Brain pericyte (primary cell): ENCODE measurements at places on chromosomes 3 and 15.

- no peak for DNase-seq
Observed at GRCh38 chr3:187673012-187673411, 2.8 kb upstream of the SST start.

DNA sequence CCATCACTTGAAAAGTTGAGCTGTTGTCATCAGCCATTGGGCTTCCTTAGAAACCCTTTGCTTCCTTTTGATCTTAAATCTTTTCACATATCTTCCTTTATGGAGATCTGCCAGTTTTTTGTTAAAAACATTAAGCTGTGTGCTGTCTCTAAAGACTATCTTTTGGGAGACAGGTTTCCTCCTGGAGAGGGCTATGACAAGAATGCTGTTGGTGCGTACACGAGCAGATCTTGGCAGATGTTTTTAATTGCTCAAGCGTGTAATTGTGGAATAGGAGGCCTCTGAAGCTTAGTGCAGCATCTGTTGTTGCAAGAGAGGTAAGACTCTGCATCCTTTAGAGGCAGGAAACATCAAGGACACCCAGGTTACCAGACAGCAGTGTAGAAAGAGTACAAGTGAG lies 56.8 kb downstream of the PHLDB2 start:
- DNase-seq, result no peak

DNA sequence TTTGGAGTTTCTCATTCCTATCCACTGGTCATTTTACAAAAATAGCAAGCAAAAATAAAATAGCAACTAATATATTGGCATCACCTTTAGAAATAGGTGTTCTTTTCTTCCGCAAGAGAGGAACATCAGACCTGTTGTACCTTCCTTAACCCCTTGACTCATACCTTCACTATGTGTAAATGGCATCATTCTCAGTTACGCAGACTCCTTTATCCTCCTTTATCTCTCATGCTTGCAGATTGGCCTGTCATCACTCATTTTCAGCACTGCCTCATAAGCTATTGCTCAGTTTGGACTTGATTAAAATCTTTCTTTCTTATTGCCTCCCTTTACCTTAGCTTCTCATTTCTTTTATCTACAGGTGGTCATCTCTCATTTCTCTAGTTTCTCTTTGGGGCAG lies 21.4 kb downstream of the ARHGEF26 start:
- no peak for DNase-seq

GRCh38 chr15:43966646-43967045 lies 139.8 kb downstream of the WDR76 start:
- no peak for DNase-seq

DNA sequence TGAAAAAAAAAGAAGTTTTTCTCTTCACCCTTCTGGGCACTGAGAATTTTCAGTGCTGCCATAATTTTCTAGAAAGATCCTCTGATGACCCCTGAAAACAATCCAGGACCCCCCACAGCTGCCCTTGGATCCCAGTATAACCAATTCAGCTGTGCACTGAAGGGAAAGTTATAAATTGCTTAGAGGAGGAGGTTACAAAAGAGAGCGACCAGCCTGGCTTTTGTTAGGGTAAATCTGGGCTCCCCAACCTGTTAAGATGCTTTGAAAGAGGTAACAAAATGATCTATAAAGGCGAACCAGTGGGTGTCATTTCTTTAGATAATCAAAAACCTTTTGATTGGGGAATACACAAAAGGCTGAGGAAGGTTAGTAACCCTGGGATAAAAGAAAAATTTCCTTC lies 407.9 kb upstream of the ATP11B start:
- DNase-seq, result no peak

DNA sequence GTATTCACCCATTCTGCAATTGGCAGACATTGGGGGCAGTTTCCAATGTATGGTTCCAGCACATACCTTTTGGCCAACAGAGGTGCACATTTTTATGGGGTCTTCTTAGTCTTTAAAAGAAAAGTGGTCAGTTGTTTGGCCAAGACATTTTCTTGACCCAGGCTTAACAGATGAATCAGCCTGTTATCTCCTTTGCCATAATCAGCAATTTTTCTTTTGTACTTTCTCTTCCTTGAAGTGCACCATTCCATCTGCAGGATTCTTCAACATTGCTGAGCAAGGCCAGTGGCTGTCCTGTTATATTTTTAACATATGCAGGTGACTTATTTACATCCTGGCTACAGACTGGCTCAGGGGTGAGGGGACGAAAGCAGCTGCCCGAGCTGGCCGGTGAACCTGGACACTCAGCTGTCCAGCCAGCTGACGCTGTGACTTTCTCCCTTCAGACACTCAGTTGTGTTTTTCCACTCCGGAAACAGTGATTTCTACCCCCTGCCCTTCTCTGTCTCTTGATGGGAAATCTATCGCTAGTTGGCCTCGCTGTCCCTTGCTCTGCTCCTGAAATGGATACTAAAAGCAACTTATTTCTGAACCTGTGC lies 96.5 kb upstream of the TNFAIP8L3 start:
- DNase-seq, result no peak

DNA sequence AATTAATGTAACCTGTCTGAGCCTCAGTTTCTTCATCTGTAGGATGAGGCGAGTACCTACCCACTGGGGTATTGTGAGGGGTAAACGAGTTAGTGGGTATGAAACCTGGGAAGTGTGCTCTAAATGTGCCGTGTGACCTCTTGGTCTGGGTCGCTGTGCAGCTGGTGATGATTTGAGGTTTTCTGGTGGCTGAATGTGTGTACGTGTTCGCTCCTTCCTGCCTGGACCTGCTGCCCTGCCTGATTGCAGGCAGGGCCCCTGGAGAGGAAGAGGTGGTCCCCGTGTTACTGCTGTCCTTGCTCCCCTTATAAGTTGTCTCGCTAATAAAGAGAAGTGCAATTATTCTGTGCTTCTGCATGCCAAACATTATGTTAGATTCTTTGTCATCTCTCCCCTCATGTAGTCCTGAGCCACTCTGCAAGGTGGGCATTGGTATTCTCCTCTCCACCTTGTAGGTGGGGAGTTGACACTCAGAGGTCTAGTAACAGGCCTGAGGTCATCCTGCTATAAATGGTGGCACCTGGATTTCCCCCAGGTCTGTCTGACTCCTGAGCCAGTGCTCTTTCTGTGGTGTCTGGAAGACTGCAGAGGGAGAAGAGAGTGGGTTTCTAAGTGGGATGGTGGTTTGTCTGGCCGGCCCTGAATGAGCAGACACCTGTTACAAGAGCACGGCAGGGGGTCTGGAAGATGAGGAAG lies 15.7 kb downstream of the PDIA5 start:
- DNase-seq, result no peak

DNA sequence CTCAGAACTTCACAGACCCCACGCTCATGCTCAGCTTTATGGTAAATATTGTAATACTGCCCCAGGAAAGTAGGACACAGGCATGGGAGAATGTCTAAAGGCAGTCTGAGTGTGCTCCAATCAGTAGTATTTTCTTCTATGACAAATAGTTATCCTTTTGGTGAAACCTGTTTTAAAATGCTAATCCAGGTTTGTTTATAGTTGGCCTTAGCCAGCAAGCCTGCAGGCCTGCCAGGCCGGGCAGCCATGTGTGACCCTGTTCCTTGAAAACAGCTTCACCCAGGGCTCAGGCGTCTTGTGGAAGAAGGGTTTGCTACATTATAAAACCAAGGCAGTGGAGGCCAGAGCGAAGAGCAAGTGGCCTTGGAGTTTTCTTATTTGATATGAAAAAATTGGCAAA lies 104.7 kb downstream of the SEMA6D start:
- DNase-seq, result no peak

GRCh38 chr3:15207836-15208504 lies 1.9 kb downstream of the CAPN7 start:
- no peak for DNase-seq

DNA sequence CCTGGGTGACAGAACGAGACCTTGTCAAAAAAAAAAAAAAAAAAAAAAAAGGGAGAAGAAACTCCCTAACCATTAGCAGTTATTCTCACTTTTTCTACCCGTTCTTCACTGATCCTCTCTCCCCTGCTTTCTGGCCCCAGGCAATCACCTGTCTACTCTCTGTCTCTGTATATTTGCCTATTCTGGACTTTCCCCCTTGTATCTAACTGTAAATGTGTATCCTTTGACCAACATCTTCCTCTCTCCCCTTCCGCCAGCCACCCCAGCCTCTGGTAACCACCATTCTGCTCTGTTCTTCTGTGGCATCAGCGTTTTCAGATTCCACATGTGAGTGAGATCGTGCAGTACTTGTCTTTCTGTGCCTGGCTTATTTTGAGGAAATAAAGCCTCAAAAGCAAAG lies 6.9 kb downstream of the CYFIP1 start:
- DNase-seq, result no peak

DNA sequence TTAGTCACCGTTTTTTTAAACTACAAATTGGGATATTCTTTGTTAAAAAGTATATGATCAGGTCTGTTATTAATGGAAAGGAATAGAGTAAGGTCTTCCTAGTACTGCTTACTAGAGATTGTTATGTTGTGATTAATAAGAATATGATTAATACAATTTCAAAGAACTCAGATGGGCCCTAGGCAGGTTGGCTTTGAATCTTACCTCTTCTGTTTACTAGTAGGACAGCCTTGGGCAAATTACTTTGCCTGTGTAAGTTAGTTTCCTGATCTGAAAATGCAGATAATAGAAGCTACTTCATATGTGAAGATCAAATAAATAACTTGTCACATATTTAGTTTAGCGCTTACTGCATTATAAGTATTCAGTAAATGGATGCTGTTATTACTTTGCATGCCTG lies 6.9 kb downstream of the GFM1 start:
- DNase-seq, result no peak

- DNase-seq, result no peak
Observed at GRCh38 chr3:45771831-45772230, 24.5 kb downstream of the SLC6A20 start.

DNA sequence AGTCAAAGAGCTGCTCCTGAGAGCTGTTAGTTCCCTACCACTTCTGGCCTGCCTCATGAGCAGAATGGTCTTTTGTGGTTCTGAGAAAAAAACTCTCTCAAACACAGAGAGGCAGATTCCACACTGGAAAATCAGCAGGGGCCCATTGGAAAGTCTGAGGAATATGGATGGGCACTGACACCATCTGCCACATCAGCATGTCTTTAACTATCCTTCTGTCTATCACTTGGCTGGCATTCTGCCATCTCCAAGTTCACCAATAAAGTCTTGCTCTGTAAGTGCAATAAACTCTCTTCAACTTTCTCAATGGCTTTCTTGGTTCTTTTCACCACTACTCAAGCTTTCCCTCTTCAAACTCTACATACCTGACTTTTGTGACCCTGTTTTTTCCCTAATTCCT lies 101.3 kb upstream of the GALNT15 start:
- no peak for DNase-seq

- DNase-seq, result no peak
Observed at GRCh38 chr15:84797212-84797611, 19.9 kb upstream of the ALPK3 start.

DNA sequence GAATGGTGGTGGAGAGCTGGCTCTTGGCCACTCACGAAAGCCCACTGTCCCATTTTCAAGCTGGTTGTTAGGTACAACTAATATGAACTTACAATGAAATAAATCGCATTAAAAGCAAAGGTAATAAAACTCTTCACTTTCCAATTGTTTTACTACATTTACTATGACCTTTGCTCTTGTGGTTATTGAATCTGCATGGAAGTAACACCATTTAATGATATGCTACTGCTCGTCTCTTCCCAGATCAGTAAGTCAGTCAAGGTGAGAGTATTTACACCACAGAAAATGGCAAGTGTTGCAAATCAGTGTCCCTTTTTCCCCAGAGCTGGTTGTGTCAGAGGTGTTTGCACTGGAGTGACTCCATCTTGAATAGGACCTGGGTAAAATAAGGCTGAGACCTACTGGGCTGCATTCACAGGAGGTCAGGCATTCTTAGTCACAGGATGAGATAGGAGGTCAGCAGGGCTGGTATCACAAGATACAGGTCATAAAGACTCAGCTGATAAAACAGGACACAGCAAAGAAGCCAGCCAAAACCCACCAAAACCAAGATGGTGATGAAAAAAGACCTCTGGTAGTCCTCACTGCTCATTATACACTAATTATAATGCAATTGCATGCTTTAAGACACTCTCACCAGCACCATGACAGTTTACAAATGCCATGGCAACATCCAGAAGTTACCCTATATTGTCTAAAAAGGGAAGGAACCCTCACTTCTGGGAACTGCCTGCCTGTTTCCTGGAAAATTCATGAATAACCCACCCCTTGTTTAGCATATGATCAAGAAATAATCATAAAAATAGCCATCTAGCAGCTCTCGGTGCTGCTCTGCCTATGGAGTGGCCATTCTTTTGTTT lies 57.6 kb downstream of the FRMD4B start:
- no peak for DNase-seq

- DNase-seq, result no peak
Observed at GRCh38 chr3:180403156-180403555, 198.8 kb upstream of the TTC14 start.

DNA sequence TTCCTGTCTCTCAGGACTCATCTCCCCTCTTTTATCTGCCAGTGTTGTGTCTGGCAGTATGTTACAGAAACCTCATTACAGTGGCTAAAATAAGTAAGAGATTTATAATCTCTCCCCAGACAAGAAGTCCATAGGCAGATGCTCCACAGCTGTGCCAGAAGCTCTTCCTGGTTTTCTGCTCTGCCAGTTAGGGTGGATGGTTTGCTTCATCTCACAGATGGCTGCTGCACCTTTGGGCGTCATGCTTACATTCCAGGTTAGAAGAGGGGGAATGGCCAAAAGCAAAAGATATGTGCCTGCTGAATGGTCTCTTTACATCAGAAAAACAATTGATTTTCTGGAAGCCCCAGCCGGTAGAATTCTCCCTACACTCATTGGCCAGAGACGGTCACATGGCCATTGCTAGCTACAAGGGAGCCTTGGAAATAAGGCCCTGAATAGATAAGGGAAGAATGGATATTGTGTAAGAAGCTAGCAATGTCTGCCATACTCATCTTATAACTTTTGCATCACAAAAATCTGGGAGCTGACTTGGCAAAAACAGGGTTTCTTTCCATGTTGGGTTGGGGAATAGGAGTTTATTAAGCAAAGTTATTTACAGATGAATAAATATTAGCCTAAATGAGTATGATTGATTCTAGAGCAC lies 91.1 kb downstream of the PDCD6IP start:
- no peak for DNase-seq

DNA sequence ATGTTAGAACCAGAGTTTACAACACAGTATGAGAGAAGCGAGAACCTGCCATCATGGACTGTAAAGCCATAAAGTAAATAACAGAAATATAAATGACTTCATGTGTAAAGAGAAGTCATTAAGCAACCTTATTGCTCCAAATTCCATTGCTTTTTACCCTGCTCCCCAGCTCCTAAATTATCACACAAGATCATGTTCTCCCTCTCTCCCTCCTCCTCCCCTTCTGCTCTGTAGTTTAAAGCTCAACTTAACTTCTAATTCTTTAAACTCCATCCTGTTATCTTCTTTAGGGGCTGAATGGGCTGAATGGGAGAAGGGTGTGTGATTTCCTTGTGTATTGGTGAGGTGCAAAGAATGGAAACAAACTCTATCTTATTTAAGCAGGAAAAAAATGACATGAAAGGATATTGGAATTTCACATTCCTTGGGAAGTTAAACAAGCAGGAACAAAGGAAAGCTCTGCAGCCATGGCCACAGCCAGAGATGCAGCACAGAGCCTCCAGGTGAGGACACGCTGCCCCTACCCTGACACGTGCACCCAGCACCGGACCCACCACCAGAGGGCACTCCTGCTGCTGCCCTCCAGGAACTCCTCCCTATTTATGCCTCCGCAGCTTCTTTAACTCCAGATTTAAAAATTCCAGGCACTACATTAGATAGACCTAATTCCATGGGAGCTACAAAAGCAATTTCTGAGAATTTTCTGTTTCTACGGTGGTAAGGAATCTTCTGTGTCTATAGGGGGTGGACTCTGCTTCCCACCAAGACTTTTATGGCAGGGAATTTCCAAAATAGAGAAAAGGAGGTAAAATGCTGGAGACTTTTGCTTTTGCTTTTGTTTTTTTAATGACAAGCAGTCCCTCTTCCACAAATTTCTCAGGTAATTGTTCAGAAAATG lies 76.9 kb upstream of the ABI3BP start:
- no peak for DNase-seq
